Pancreas (tissue), 10 donors: ENCODE measurements at places on chromosomes 4 and X. TPM values are rescaled to one million over a fixed set of nuclear protein-coding genes. Genes with fewer than 3 reads are reported as not detected.

GRCh38 chr4:36944232-36944631 is 300.3 kb upstream of the NWD2 start:
- no peak for DNase-seq

The GAGE13 gene
- not detected for polyA plus RNA-seq

GRCh38 chr4:149223659-149224058 is 592.0 kb downstream of the IQCM start:
- no peak for DNase-seq

DNA sequence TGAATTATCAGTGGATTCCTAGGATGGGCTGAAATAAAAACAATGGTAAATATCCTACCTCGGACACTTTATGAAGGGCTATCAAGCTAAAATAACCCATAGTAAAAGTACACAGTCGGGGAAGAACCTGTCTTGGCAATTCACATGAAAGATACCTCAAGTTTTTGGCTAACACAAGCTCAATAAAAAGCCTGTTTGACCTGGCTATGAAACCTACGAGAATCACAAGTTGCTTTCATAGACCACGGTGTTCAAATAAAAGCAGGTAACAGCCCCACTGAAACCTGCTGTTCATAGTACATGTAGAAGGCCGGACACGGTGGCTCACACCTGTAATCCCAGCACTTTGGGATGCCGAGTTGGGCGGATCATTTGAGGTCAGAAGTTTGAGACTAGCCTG is 12.3 kb downstream of the RLIM start:
- DNase-seq, result no peak

DNA sequence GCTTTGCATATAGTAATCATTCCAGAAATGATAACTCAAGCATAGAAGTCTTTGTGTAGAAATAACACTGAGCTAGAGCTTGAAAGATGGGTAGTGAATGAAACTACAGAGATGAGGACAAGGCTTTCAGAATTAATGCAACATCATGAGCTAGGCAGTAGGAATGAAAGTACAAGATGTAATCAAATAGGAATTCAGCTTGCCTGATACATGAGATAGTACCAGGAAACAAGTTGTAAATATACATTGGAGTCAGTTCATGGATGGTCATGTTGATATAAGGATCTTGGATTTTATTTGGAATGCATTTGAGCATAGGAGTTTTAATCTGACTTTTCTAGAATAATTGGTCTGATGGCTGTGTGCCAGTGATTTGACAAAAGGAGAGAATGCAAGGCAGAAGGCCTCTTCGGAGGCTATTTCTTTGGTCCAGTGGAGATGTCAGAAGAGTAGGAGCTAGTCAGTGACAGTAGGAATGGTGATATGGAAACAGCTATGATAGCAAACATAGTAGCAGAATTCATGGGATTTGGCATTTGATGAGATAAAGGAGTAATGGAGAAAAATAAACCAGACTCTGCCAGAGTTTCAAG is 206.4 kb upstream of the PACRGL start:
- no peak for DNase-seq

DNA sequence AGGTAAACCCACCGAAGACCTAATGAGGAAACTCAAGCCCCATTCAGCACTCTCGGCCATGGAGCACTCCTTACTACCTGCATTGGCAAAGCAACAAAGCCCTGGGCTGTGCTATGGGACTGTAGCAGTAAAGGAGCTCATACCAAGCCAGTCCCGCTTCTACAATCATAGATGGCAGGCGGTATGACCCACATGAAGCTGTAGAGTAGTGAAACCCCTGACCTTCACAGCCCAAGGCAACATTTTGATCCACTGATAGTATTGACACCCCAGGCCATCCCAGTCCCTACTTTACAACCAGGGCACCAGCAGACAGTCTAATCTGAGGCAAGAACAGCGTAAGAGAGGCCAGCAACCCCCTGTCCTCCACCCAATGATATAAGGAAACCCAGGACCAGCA is 25.2 kb downstream of the CENPC start:
- no peak for DNase-seq

DNA sequence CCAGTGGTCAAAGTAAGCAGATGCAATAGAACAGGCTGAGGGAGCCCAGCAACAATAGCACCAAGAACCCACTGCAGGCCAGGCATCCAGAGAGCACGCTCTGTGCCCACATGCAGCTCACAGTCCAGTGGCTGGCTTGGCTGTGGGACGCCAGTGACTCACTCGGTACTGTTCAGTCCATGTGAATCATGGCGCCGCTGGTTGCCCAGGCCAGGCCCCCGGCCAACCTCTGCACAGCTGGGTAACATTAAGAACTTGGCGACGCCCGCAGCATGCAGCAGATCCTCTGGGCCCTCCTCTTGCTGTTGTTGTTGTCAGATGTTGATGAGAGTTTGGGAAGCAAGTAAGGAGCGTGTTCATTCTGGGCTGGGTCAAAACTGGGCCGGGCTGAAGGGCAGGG is 60.5 kb downstream of the MSX1 start:
- no peak for DNase-seq

- DNase-seq, result no peak
These were observed 130.2 kb upstream of the MID1 start for GRCh38 chrX:10750581-10750980.

- no peak for DNase-seq
These were observed 199.1 kb downstream of the SPATA18 start for GRCh38 chr4:52250154-52250553.

DNA sequence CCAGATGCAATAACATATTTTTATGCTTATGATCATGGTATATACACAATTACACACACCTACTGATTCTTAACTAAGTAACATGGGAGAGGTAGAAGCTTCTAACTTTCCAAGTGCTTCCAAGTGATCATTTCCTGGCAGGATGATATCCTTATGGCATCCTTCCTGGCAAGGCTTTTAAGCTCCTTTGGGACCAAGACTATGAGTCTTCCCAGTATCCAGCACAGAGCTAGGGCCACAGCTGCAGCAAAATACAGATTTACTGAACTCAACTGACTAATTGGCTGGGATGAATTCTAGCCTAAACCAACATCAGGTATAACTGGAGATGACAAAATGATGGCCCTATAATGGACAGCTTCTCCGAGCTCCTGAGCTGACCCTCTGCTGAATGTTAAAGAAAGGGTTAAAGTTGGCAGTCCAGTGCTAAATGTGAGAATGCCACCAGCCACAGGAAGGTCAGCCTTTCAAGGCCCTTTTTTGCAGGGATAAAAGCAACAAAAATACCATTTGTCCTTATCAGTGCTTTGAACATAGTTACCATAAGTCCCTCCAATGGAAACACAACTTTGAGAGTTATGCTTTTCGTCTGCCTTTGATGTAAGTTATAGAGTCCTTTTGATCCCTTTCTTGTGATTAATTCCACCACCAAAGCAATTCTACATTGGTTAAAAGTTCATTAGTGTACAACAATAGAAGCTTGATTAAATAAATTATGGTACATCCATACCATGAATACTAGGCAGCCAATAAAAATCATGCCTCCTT is 73.4 kb downstream of the MGST2 start:
- DNase-seq, result no peak

The ADH5 gene
- 52.4 TPM for polyA plus RNA-seq

GRCh38 chr4:86611757-86612156 is 17.6 kb downstream of the PTPN13 start:
- no peak for DNase-seq

DNA sequence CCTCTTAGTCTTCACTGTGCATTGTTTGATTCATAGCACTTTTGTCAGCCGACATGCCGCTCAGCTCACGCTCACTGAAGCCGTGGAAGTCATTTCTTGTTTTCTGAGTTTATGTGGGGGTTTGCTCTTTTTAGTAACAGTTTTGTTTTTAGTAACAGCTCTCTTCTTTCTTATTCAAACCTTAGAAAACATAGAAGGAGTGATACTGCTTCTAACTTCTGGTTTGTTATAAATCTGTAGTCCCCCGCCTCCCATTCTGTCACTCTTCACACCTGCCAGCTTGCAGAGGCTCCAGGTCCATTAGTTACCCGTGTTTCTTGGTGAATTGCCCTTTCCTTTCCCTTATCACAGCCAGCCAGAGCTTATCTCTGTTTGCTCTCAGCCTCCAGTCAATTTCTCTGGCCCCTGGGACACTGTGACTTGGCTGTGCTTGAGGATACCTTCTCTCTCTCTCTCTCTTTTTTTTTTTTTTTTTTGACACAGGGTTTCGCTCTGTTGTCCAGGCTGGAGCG is 50.5 kb downstream of the GRK4 start:
- peak; percentile 65 for DNase-seq

The LDOC1 gene
- 17.4 TPM for polyA plus RNA-seq

The PFKFB1 gene
- polyA plus RNA-seq, result 3.7 TPM

- no peak for DNase-seq
These were observed 93.2 kb upstream of the FAM47B start for GRCh38 chrX:34849371-34849770.

- no peak for DNase-seq
These were observed 30.3 kb downstream of the RGS12 start for GRCh38 chr4:3323071-3323481.

The RBMXL3 gene
- not detected for polyA plus RNA-seq

The HMGB3 gene
- 17.4 TPM for polyA plus RNA-seq

DNA sequence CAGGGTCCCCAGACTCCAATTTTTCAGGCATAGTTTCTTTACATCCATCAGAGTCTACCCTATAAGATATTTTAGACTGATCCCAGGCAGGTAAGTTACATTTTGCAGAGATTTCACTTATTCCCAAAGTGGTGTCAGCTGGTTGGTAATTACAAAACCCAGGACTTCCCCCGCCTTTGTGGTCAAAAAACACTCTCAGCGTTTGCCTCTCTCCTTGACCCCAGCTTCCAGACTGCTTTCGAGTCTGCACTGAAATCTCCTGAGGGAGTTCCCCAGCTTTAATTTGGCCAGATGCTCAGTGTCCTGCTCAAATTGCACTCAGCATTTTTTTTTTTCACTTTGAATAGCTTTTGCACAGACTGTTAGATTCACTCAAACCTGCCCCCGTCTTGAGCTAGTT is 11.2 kb upstream of the AMOT start:
- no peak for DNase-seq

DNA sequence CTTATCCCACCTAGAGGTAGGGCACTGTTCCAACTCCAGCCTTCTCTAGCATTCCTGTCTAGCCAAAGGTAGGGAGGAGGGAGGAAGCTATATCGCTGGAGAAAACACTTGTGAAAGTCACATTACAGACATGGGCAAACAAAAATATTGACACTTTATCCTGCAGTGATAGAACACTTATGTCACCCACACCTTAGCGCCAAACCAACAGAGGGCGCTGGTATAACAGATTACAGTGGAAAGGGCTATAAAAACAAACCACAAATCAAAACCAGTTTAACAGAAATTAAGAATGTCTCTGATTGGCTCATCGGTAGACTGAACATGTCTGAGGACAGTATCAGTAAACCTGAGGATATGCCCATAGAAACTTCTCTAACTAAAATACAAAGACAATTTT is 451.3 kb downstream of the TLL1 start:
- no peak for DNase-seq

GRCh38 chrX:8233091-8233490 is 62.0 kb upstream of the VCX2 start:
- no peak for DNase-seq

- no peak for DNase-seq
These were observed 339.7 kb upstream of the HS3ST1 start for GRCh38 chr4:11768251-11768972.

DNA sequence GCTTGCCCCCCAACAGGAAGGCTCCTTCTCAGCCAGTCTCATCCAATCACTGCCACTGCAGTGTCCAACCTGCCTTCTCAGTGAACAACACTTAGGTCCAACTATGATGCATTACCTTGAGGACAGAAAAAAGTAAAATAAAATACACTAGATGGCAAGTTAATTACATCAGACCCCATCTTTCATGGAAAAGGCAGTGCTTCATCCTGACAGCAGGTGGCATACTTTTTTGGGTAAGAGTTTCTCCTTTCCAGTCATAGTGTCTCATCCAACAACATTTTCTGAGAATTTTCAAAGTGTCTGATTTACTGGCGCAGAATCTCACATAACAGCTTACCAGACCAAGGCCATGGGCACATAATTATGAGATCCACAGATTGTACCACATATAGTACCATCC is 1742.8 kb downstream of the PCDH7 start:
- DNase-seq, result no peak

DNA sequence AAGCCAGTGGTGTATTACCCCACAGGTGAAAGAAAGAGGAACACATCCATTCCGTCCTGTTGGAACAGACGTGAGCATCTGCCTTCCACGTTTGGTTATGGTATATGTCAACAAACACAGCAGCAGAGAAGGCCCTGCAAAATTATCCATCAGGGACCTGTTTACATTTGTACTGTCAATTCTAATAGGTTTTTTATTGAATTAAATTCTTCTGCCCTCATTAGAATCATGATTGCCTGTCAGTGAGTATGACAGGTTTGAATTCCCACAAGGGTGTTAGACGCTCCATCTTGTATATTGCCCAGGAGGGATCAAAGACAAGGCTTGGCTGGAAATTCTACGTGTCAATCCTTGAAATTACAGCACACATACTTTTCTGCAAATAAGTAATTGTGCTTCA is 339.9 kb upstream of the NOCT start:
- DNase-seq, result no peak

DNA sequence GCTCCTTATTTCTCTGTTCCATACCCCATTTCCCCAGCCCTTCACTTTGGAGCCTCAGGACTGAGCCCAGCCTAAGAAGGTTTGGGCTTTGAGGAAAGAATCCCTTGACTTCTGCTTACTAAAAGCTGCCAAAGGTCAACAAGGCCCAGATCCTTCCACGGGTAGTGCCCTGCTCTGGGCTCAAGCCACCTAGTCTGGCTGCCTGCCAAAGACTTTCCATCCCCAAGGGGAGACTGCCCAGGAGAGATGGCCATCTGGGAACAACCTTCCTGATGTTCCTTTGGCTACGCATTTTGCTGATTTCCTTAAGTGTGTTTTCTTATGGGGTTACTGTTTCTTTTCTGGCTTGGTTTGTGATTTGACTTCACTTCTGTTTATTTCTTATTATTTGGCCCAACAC is 49.8 kb upstream of the NDP start:
- no peak for DNase-seq

GRCh38 chr4:110005461-110006056 is 92.9 kb downstream of the EGF start:
- DNase-seq, result no peak

DNA sequence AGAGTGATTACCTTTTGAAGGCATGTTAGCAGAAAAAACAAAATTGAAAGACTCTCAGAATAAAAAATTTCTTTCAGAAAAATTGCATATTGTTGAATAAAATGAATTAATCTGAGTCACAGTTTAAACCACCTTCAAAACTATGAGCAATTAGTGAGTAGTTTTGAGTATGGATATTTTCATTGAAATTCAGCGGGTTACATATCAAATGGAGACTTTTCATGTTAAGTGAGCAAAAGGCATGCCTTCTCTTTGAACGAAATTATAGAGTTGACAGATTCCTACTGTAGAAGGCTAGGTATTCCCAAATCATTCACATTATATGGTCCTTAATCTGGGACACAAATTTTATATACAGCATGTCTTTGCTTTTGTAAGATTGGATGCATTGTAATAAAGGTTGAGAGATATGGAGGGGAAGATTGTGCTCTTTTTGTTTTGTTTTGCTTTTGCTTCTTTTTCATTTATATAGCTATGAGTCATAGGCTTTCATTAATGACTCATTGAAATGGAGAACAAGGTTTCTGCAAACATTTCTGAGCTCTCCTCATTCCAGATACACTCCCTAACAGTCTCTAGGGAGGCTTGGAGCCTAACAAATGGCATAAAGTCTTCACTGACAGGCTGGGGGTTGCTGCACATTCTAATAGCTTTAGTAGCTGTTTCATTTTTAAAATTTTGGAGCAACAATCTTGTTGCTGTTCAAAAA is 21.6 kb downstream of the PCDH18 start:
- DNase-seq, result no peak

The MAML3 gene
- 4.0 TPM for polyA plus RNA-seq

GRCh38 chr4:89108091-89108490 is 3.2 kb upstream of the TIGD2 start:
- no peak for DNase-seq

- no peak for DNase-seq
These were observed 356.7 kb upstream of the RPS6KA3 start for GRCh38 chrX:20623448-20623847.
